ENCODE measurements at places on chromosomes 16 and 17. TPM values are rescaled to one million over a fixed set of nuclear protein-coding genes. Genes with fewer than 3 reads are reported as not detected.

DNA sequence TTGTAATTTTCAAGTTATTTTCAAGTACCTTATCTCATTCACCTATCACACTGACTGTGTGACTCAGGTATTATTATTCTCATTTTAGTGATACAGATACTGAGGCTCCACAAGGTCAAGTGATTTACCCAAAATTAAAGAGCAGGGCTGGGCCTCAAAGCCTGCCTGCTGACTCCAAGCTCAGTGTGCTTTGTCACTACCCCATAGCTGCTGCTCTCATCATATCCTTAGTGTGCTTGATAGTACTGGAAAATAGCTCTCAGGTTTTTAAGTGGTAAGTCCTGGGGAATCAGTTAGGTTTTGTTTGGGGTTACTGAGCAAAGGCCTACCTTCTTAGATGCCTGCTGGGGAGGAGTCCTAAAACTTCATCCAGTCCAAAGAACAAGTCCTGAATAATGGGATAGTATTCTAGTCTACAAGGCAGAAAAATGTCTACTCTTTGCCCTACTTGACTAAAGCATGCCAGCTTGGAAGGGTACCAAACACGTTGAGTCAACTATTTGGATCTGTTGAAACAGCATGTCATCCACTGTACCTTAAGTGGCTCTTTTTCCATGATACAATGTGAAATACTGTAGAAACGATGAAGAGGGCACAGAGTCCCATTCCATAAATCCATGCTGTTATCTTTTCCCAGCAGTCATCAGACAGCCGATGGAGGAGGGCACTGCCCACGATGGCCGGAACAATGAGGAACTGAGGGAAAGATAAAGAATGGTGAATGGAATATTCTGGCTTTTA, 10.7 kb downstream of the MMD start:
- no peaks in the 10 kb centered on the region for H3K27me3 ChIP-seq
- DNase-seq: no peak
- peaks cover 7% of the 10 kb centered on the region for H3K36me3 ChIP-seq
- H3K4me1 ChIP-seq: no peaks in the 10 kb centered on the region
- H3K27ac ChIP-seq: no peak overlapping the region

DNA sequence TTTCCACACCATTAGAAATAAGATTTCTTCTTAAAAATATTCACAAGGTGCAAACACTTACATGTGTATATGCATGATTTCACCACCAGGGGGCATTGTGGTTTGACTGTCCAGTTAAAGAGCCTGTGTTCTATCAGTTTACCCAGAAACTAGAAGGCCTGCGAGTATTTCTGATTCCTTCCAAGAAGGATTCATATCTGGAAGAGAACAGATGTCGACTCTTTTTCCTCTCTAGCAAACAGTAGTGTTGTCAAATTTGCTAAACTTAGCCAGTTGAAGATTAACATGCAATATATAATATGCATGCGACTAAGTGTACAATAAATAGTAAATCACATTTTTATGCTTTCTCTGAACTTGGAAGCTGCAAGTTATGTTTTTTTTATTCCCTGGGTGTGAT, 404.1 kb downstream of the WWOX start:
- no peak overlapping the region for H3K27ac ChIP-seq
- no peaks in the 10 kb centered on the region for H3K4me1 ChIP-seq
- H3K36me3 ChIP-seq: no peaks in the 10 kb centered on the region

Gene TOX3
- 3.4 TPM for total RNA-seq

DNA sequence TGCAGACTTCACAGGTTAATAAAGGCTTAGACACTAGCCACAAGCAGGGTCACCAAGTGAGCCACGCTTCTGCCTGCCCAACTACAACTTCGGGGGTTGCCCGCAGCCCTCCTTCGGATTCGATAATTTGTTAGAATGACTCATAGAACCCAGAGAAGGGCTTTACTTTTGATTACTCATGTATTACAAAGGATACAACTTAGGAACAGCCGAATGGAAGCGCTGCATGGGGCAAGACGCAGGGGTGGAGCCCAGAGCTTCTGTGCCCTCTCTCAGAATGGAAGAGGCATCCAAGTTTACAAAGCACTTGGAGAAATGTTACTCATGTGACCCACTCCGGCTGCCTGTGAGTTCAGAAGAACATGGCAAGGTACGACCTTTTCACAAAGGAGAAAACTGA, 7.5 kb upstream of the CDH5 start:
- no peaks in the 10 kb centered on the region for H3K36me3 ChIP-seq
- DNase-seq: no peak
- no peak overlapping the region for H3K27ac ChIP-seq
- no peaks in the 10 kb centered on the region for H3K4me1 ChIP-seq
- H3K4me3 ChIP-seq: no peak overlapping the region

Gene CTDNEP1
- total RNA-seq: 132 TPM

DNA sequence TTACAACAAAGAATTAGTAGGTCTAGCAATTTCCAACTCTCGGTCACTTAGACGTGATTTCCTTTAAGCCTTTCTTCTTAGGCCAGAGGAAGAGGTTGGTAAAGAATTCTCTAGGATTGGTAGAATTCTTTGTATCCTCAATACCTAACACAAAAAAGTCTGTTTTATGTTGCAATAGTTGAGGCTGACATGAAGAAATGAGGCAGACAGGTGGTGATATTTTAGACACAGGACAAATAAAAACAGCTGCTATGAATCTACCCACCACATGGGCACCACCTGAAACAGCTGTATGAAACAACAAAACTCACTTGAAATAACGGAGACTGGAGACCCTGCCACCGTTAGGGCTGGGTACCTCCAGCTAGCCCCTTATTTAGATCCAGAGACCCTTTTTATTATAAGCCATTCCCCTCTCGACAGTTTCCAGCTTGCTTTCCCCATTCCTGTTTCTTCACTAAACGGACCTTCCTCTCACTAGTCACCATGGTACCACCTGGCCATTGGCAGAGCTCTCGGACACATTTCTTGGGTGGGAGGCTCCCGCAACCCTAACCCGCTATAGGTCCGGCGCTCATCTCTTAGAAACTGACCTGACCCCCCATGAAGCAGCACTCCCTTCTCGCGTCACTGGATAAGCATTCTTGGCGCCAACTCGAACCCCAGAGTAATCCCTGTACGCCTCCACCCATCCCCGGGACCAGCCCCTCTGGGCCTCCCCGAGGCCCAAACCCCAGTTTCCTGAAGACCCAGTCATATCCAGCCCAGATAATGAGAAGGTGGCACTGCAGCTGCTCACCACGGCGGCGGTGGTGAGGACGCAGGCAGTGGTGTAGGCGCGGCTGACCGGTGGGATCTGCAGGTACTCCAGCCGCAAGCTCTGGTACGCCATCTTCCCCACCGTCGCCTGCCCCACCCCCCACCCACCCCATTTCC, at the start of gene DERL2:
DERL2 (minus strand) TSS at position 909 of the 936 bp plus-strand sequence; CDS start at position 892, 17 bp downstream.
- peaks cover 6% of the 10 kb centered on the region for H3K4me1 ChIP-seq
- no peak for DNase-seq
- no peaks in the 10 kb centered on the region for H3K27me3 ChIP-seq
- H3K4me3 ChIP-seq: peak within 1 kb of the TSS; percentile 98
- H3K36me3 ChIP-seq: peaks cover 22% of the 10 kb centered on the region

Gene PRSS36
- 0.23 TPM for total RNA-seq

- H3K27ac ChIP-seq: no peak overlapping the region
- H3K36me3 ChIP-seq: no peaks in the 10 kb centered on the region
- no peak overlapping the region for H3K4me3 ChIP-seq
- no peak for DNase-seq
- no peaks in the 10 kb centered on the region for H3K27me3 ChIP-seq
Measured at GRCh38 chr17:50676065-50676975, 31.4 kb downstream of the ANKRD40 start.

- DNase-seq: no peak
- no peaks in the 10 kb centered on the region for H3K27me3 ChIP-seq
- peak overlapping the region; percentile 60 for H3K4me3 ChIP-seq
- H3K36me3 ChIP-seq: peaks cover 3% of the 10 kb centered on the region
- H3K27ac ChIP-seq: peak overlapping the region; percentile 37
- peaks cover 6% of the 10 kb centered on the region for H3K4me1 ChIP-seq
Measured at GRCh38 chr17:64130559-64131001, 636 bp upstream of the ERN1 start.

GRCh38 chr17:45688353-45688752, 95.8 kb upstream of the CRHR1 start:
- no peak for DNase-seq
- no peak overlapping the region for H3K4me3 ChIP-seq
- no peaks in the 10 kb centered on the region for H3K36me3 ChIP-seq
- H3K27ac ChIP-seq: no peak overlapping the region
- H3K4me1 ChIP-seq: no peaks in the 10 kb centered on the region

DNA sequence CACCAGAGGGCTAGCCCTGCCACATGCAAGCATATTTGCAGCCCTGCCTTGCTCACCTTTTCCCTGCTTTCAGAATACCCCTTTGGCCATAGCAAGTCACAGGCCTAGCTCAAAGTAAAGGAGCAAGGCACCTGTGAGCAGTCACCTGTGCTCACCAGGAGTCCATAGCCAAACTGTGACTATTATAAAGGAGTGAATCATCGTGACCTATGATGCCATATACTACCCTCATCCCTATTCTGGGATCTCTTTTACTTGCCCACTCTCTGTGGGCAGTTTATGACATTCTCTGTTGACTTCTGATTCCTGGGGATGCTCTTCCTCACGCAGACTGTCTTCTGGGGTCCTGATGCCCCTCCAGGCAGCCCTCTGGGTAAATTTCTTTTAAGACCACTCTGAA, 200.5 kb upstream of the NLRP1 start:
- no peaks in the 10 kb centered on the region for H3K27me3 ChIP-seq
- no peaks in the 10 kb centered on the region for H3K4me1 ChIP-seq
- DNase-seq: no peak
- no peak overlapping the region for H3K27ac ChIP-seq
- H3K4me3 ChIP-seq: no peak overlapping the region
